ENCODE measurements at places on chromosomes 7 and 10.
A peak's percentile ranks its signal among the peaks of the same experiment; 100 is the strongest.

DNA sequence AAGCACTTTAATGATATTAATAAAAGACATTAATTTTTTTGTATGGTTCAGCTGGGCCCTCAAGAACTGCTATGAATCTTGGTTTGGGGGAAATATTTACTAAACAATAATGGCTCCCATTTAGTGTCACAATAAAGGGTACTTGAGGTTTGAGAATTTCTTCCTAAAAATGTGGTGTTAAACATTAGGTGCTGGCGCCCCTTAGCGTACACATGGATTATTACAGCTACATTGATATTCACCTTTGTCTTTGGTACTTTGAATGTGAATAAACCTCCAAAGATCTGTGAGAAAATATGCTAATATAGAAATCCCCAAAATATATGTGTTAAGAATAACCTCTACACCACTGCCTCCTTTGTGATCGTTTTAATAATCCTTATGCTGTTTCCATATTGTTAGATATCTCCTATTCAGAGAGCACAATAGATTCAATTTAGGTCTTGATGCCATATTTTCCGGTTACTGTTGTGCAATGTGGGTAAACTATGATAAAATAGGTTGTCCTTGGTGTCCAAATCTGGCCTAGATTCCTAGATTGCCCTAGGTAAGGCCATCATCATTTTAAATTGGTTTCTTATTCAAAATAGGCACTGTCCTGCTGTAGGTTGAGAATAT is 161.8 kb upstream of the CACNA2D1 start:
- peak; percentile 44 for DNase-seq

DNA sequence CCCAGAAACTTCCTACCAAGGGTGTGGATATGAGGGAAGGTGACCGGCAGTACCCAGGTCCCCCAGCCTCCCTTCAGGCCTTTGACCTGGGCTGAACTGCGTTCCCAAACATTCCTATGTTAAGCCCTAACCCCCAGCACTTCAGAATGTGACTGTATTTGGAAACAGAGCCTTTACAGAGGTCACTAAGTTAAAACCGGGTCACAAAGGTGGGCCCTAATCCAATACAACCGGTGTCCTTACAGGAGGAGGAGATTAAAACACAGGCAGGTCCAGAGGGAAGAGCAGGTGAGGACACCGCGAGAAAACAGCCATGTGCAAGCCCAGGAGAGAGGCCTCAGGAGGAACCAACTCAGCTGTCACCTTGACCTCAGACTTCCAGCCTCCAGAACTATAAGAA is 28.0 kb downstream of the GRB10 start:
- DNase-seq = no peak

- DNase-seq = no peak
Observed at GRCh38 chr7:21642422-21642821, 99.6 kb downstream of the DNAH11 start.

GRCh38 chr7:69749372-69749979 is 151.2 kb downstream of the AUTS2 start:
- no peak for DNase-seq

DNA sequence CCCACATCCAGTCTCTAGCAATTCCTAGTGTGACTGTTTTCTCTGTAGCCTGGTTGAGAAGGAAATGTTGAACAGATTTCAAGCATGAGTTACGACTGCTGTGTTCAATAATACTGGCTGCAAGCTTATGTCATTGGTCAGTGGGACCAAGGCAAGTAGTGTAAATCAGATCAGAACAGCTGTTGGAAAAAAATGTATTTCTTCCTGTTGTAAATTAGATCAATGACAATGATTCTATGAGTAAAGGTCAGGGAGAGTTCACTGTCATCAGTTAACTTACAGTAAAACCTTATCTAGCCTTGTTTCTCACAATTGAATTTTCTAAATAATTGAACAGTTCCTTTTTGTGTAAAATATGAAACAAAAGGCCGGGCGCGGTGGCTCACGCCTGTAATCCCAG is 6.7 kb downstream of the OTUD1 start:
- no peak for DNase-seq

DNA sequence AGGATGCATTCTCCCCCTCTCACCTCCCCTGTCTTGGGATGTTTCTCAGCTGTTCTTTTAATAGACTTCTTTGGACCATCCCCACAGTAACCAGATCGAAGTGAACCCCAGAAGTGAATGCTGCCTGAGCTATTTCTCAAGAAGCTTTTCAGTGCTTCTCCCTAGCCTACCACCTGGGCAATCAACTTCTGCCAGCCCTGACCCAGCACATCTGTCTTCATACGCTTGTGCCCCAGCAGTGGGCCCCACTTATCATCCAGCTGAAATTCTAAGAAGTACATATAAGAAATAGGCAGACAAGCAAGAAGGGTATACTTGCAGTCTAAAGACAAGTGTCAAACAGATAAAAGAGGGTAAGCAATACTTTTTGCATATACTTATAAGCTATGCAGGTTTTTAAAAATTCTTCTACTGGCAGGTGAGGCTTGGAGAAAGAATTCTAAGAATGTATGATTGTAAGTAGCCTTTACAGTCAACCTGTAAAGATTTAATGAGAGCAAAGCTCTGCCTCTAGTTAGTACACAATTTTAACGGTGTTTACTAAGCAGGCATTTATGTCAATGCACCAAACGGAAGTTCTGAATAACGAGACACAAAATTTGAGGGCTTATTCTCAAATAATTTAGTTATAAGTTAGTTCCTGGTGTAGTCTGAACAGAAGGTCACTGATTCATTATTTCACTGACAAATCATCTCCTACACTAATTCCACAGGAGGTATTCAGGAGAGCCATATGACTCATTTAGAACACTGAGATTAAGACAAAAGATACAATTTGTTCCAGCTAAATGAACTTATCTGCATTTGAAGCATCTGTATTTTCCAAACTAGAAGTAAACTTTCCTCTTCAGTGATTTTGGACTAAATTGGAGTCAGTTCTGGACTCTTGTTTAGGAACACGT is 83.3 kb downstream of the RNLS start:
- no peak for DNase-seq

GRCh38 chr7:151235091-151235787 is 3.0 kb downstream of the CHPF2 start:
- no peak for DNase-seq

DNA sequence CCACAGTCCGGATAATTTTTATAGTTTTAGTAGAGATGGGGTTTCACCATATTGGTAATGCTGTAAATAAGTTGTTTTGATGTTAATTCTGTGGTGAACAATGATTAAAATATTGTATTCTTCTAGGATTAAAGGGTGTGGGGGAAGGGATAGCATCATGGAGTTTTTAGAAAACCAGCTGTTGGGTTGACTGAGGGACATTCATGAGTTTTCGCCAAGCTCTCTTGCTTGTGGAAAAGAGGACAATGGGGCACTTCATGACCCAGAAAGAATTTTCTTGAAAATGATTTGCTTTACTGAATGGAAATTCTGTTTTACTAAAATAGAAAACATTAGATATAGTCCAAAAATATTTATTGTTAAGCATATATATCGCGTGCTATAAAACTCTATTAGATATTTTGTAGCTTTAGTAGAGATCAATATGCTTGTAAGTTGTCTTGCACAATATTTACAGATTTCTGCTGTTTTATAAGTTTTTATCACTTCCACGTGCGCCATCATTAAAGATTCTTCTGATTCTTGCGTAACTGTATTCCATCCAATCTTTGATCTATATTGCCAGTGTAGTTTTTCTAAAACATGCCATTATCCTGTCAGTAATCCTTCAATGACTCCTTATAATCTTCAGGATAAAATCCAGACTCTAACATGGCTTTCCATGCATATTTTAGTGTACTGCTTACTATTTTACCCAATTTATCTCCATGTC is 41.8 kb downstream of the LCOR start:
- no peak for DNase-seq

- DNase-seq = no peak
Observed at GRCh38 chr10:111498560-111498959, 421.7 kb downstream of the ADRA2A start.

DNA sequence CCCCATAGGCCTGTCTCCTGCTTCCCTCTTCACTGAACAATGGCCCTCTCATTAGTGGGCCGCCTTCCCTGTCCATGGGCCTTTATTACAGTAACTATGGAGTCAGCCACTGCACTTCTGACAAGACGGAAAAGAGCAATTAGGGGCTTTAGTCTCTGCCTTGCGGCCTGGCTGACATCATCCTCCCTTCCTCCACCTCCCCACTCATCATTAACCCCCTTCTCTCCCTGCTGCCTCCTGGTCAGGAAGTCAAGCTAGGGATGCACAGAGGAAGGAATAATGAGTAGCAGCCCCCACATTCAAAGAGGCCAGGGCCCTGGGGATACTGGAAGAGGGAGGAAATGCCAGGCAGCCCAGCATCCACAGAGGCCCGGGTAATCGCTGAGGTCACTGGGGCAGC is 101.6 kb upstream of the PLXNA4 start:
- no peak for DNase-seq

GRCh38 chr7:92306153-92306552 is 60.4 kb downstream of the ANKIB1 start:
- no peak for DNase-seq

- no peak for DNase-seq
Observed at GRCh38 chr7:75663302-75663907, 75.3 kb downstream of the HIP1 start.

- no peak for DNase-seq
Observed at GRCh38 chr7:132683896-132684690, 107.8 kb upstream of the PLXNA4 start.

- DNase-seq = no peak
Observed at GRCh38 chr7:92622030-92622429, 31.8 kb upstream of the FAM133B start.

GRCh38 chr7:47179812-47180515 is 401.9 kb downstream of the TNS3 start:
- peak; percentile 14 for DNase-seq

GRCh38 chr7:112080978-112081377 is 125.2 kb downstream of the DOCK4 start:
- no peak for DNase-seq

- peak; percentile 39 for DNase-seq
Observed at GRCh38 chr7:79298145-79298760, 155.2 kb downstream of the MAGI2 start.

DNA sequence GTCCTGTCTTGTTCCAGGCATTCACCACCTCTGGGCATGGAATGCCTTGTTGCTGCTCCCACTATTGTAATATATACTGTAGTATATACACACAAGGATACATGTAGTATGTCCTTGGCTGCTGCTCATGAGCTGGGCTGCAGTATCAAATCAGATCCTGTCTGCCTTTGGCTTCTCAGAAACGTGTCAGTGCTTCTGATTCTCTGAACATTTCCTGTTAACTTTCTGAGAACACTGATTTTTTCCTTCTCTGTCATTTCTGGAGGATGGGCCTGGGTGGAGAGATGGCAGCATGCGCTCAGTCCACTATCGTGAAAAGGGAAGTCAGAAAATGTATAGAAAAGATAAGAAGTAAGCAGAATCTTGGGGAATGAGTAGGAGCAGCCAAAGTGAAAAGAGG is 12.2 kb downstream of the SFTPA2 start:
- no peak for DNase-seq

- DNase-seq = no peak
Observed at GRCh38 chr10:44417761-44418160, 32.9 kb upstream of the CXCL12 start.

DNA sequence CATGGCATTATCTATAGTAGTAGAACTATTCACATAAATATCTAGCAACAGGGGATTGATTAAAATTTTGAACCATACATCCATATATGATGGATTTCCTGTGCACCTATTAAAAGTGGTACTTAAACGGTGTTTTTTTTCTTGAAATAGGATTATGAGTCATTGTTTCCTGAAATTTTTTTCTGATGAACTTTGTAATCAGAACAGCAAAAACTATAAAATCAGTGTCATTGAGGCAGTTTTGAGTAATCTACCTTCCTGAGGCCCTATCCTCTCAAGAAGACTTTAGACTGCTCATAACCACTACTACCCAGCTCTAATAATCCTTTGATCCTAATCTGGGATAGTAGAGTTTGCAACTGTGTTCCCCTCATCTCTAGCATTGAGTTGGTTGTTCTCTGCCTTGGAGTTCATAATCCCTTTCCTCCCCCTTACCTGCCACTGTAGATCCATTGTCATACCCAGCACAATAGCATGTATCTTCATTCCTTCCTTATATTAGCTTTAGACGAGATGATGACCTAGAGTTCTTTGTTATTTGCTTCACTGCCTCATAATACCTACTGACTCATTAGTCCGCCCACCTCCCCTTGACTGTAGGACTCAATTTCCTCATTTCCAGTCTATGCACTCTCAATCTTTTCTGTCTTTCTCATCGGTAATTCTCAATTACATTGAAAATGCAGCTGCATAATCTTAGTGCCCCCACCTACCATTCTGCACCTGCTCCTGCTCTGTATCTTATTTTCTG is 133.4 kb downstream of the LRRC4 start:
- DNase-seq = no peak

- DNase-seq = no peak
Observed at GRCh38 chr10:77866598-77866997, 60.0 kb downstream of the DLG5 start.

DNA sequence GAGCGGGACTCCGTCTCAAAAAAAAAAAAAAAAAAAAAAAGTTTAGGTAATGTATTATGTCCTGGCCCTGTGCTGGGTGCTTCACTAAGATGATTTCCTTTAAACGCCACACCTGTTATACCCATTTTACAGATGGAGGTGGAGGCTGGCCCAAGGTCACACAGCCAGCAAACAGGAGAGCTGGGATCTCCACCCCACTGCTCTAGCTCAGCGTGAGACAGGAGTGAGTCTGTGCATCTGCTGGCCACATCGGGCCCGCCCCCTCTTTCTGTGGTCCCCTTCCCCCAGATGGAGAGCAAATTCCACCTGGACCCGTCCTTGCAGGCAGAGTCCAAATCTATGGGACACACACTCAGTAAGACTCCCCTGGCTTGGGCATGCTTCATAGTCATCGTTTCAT is 51.0 kb downstream of the LHPP start:
- DNase-seq = no peak

DNA sequence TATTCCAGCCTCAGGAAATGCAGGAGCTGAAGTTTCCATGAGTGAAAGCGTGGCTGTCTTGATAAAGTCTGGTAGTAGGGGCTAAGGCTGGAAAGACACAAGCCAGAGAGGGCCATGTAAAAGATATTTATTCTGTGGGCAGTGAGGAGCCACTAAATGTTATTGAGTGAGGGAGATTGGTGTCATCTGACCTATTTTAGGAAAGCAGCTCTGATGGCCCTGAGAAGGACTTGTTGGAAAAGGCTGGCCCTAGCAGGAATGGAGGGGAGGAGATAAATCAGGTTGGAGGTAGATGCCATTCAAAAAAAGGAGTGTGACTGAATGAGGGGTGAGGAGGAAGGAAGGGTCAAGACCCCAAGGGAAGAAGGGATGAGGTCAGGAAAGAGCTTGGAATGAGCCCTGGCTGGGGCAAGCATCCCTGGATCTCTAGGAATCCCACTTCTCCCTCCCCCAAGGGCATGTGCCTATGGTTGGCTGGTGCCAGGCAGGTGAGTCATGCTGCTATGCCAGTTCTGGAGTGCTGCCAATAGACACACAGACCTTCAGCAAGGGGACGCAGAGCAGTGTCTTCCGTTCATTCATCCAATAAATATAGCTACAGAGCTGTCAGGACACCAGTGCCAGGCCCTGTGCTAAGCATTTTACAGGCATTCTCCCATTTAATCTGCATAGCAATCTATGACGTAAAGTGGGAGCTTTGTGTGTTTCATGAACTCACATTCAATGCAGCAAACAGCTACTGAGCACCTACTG is 2.0 kb downstream of the ANKRD2 start:
- DNase-seq = no peak
